ENCODE measurements at places on chromosomes 4 and X.

GRCh38 chr4:119116925-119117900, 18.4 kb upstream of the MYOZ2 start:
- DNase-seq = no peak

GRCh38 chrX:44747317-44747716, 96.5 kb upstream of the DUSP21 start:
- DNase-seq = no peak

GRCh38 chrX:69237236-69237635, 72.0 kb upstream of the PJA1 start:
- DNase-seq = no peak

- DNase-seq = no peak
Measured at GRCh38 chr4:145816091-145816490, 122.5 kb downstream of the ZNF827 start.

Data from hippocampal formation (tissue), 2 donors.